ENCODE measurements at places on chromosomes 2 and 18.

- DNase-seq: no peak
These were observed 10.8 kb downstream of the ECEL1 start for GRCh38 chr2:232476791-232477190.

DNA sequence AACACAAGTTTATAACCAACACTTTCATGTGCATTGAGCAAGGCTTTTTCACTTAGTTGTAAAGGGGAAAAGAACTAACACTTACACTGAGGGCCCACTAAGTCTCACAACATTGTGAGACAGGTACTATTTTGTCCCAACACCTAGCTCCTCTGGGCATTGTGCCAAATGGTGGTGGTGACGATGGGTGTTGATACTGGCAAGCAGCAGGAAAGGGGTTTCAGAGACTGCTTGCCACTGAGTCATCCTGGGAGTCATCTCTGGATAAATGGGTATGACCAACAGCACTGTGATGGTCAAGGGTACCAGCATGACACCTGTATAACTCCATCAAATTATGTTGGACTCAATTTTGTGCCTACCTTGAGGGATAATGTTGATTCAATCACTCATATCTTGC lies 138.8 kb upstream of the ITGA6 start:
- DNase-seq: no peak

GRCh38 chr2:178403671-178404306 lies 47.2 kb downstream of the PRKRA start:
- no peak for DNase-seq

DNA sequence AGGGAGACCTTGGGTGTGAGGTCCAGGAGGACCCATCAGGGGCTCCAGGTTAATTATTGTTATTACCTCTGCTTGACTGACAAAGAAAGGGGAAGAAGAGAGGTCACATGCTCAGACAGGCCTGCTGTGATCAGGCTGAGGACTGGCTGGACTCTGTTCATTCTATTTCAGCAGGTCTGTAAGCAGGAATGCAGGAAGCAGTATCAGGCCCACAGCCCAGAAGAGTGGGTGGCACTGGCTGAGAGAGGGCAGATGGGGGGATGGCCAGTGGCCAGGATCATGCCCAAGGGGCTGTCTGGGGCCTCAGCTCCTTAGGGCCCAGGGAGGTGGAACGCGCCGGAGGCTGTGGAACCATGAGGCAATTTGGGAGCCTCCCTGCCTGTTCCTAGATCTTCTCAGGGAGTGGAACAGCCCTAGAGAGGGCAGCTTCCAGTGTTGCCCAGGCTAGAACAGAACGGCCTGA lies 43.7 kb upstream of the ZBTB7C start:
- no peak for DNase-seq
